ENCODE measurements at places on chromosomes 4 and X.
A peak's percentile ranks its signal among the peaks of the same experiment; 100 is the strongest.

GRCh38 chr4:173231916-173232315 is 63.3 kb downstream of the GALNT7 start:
- DNase-seq: no peak

DNA sequence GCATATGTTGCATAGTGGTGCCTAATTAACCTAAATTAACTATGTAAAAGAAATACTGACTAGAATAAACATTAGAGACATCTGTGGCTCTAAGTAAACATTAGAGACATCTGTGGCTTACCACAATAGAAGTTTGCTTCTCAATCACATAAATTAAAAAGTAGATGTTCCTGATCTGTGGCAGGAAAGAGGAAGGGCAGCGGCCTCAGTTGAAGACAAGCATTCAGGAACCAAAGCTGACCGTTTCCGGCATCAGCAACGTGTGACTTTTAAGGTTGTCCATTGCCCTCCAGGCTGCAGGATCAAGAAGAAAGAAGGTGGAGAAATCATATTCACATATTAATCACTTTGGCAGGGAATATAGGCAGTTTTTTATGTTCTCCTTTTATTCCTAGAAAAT is 336.3 kb upstream of the TRAM1L1 start:
- no peak for DNase-seq

DNA sequence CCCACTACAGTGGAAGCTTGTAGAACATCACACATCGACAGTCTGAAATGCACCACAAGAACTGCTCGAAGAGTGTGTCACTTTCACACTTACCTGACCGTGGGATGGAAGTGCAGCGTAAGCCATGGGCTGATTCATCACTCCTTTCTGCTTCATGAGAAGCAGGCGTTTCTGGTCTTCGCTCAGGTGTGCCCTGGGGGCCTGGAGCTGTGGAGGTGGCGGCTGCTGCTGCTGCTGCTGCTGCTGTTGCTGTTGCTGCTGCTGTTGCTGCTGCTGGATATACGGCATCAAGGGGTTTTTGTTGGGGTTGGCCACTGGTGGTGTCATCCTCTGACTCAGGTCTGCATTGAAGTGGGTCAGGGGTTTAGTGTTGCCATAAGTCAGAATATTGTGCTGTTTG is 223.6 kb downstream of the MGST2 start:
- DNase-seq: no peak

- peak; percentile 74 for DNase-seq
Measured at GRCh38 chrX:49199906-49200771, at the start of gene SYP. TSS of gene SYP (minus strand) at chrX:49200193. CDS start at chrX:49200186, 7 bp downstream.

GRCh38 chrX:87515836-87516235 is 1.8 kb upstream of the KLHL4 start:
- no peak for DNase-seq

GRCh38 chrX:42028109-42028508 is 104.8 kb upstream of the CASK start:
- DNase-seq: no peak

GRCh38 chr4:141560056-141560455 is 76.3 kb upstream of the IL15 start:
- DNase-seq: no peak

GRCh38 chr4:134202166-134202956 is 772 bp upstream of the PABPC4L start:
- DNase-seq: no peak

DNA sequence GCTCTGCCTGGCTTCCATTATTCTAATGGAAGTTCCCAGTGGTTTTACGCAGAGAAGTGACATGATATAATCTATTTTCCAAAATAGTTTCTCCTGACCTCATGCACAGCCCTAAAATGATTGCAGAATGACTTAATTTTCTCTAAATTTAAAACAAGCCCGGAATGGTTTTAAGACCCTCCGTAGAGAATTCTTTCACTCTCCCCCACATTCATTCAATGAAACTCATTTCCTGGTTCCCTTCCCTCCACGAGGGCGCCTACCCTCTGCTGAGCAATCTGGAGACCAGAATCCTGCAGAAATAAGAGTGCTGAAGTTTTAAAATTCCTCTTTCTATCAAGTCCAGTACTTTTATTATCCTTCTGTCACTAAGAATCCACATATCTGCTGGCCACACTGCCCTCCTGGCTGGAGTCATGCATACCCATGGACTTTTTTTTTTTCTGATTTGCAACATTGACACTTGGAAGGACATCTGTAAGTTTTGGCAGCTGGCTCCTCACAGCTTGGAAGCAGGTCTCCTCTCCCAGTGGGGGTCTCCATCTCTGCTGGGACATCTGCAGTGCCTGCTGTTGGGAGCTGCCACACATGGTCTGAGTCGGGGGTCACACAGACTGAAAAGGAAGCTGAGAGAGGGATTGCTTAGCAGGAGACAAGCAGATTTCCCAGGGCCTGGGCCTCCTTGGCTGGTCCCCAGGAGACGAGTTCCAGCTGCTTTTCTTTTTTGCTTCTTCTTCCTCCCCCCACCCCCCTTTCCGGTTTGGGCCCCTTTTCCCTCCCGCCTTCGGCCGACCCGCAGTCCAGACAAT is 86.1 kb downstream of the SOWAHB start:
- no peak for DNase-seq

DNA sequence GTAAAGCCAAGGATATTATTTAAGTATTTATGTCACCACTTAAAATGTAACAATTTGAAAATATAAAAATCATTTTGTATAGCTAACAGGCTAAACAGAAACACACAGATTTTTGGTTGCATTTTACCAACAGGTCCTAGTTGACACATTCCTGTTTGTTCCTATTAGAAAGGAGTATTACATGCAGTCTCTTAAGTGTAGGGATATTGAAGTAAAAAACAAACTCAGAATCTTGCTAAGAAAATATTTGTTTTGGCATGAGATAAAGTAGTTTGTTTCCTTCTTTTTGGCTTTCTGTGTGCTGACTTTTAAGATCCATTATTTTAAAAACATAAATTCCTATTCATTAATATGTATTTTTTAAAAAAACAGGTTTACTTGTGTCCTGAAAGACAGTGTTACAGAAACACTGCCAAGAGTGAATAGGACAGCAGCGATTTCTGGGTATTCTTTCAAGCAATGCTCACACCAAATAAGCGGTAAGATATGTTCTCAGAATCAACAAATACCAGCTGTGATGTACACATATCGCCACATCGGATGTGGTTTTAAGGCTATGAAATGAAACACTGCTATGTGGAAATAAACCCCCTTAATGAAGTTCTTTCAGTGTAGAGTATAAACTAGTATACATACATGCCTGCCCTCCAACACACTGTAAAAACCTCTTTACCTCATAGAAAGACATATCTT is 6.9 kb downstream of the F11 start:
- DNase-seq: no peak

- no peak for DNase-seq
Measured at GRCh38 chr4:181525634-181526033, 717.6 kb upstream of the TENM3 start.

DNA sequence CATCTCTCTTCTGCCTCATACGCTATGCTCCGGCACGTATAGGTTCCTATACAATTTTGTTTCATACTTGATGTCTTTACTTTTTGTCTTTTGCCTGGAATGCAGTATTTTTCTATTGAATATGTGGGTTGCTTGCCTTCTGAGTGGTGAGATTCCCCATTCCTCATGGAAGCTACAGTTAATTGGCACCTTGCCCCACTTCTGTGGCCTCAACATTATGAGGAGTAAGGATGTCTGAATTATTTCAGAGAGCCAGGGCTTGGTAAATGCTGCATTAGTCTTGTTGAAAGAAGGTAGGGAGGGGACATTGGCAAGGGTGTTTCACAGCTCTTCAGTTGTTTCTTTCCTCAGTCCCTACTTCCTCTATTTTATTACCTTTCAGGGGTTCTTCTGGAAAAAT is 23.0 kb downstream of the CDKL5 start:
- DNase-seq: no peak

DNA sequence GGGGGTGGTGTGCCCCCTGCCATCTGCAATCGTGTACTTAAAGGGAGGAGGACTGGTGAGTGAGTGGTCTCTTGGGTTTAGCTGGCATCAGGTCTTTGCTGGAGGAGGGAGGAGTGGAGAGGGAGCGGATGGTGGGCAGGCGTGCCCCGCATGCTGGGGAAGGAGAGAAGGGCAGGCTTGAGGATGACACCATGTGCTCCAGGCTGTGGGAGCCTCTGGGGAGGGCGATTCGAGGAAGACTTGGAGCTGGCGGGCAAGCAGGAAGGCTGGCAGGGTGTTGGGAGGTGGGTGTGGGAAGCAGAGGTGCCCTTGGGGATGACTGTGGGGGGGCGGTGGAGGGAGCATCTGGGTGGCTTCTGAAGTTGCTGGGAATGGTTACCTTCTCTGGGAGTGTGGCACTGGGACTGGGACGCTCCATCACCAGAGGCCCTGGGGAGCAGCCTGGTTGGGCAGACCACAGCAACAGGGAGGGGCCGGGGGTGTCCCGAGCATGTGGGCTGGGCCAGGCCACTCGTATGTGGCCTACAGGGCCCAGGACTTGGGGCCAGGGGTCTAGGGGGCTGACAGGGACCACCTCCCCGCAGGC is 30.8 kb upstream of the AFAP1 start:
- DNase-seq: no peak

GRCh38 chr4:32932156-32932555 is 2212.0 kb downstream of the PCDH7 start:
- DNase-seq: no peak

GRCh38 chr4:147157860-147158701 is 212.4 kb upstream of the TTC29 start:
- DNase-seq: no peak

GRCh38 chr4:85815796-85816459 is 341.0 kb downstream of the ARHGAP24 start:
- no peak for DNase-seq

- no peak for DNase-seq
Measured at GRCh38 chr4:69849969-69850368, 10.0 kb downstream of the SULT1E1 start.

DNA sequence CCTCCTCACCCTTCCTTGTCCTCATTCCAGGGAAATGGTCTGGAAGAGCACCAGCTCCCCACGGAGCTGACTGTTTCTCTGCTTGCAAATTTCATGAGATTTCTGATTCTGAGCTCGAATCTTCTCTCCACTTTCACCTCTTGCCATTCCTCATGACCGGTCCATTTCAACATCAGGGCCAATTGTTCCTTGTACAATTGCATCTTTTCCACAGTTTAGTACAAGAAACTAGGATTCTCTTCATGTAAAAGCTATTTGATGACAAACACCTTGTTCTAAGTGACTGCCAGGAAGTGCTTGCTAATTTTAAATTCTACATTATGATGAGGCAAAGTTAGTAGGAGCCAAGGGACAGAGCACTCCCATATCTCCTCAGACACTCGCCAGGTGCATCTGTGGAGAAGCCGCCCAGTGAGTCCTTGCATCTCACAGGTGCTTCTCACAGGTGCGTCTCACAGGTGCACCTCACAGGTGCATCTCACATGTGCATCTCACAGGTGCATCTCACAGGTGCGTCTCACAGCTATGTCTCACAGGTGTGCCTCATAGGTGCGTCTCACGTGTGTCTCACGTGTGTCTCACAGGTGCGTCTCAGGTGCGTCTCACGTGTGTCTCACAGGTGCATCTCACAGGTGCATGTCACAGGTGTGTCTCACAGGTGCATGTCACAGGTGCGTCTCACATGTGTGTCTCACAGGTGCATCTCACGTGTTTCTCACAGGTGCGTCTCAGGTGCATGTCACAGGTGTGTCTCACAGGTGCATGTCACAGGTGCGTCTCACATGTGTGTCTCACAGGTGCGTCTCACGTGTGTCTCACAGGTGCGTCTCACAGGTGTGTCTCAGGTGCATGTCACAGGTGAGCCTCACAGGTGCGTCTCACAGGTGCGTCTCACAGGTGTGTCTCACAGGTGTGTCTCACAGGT is 3.0 kb upstream of the PDE6B start:
- DNase-seq: no peak

DNA sequence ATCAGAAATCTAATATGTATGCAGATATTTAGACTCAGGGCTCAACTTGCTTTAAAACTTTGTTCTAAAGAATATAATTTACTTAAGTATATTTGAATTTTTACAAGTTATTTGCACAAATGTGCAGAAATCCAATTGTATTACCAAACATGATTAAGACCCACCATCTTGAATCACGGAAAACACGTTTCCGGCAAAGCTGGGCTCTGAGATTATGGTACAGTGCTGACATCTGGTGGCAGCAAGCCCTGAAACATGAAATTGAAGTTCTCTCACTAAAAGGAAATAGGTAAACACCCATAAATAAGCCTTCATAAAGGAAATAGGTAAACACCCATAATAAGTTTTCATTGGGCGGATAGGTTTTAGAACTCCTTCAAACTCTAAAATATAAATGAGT is 98.3 kb upstream of the MAOA start:
- DNase-seq: peak; percentile 31

GRCh38 chr4:72779241-72779640 is 210.2 kb upstream of the ADAMTS3 start:
- no peak for DNase-seq

GRCh38 chr4:10971800-10972401 is 287.3 kb upstream of the CLNK start:
- DNase-seq: no peak

DNA sequence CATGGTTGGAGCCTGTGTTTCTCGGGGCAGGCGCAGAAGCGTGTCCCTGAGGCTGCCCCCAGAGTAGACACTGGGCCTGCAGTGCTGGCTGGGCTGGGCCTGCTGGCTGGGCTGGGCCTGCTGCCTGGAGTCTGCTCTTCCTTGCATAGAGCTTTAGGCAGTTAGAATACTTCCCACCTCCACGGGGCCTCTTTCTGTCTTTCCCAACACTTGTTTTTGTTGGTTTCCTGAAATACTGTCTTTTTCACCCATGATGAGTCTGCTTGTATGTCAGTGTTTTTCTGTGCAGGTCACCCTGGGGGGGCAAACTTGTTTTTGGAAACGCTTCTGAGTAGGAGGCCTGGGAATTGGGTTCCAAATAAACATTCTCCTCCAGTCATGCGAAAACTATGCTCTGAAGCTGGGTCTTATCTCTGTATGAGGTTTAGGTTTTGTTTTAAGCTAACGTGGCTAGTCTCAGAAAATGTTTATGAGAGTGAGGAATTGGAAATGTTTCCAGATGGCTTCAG is 32.2 kb downstream of the TRMT44 start:
- DNase-seq: no peak

DNA sequence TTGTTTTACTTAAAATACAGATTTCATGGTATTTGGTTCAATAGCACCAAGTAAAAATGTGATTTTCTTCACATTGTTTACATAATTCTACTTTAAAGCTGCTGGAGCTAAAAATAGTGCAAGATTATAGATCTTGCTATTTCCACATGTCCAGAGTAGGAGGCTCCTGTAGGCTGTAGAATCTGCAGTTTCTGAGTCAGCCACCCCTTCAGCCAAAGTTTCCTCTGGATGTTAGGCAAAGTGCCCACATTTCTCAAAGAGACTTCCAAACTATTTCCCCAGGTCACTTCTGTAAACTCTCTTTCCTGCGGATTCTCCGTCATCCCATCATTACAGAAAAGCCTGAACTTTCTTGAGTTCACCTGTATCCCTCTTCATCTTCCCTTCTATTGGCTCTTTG is 342.5 kb upstream of the FSTL5 start:
- DNase-seq: no peak

All from stimulated activated CD8-positive, alpha-beta memory T cell treated with anti-CD3 and anti-CD28 coated beads, Interleukin-7, amount 100 ng/mL, for 1 hour (primary cell).